SJSA1 (cell line): ENCODE measurements at places on chromosomes 12 and 14. TPM values are rescaled to one million over a fixed set of nuclear protein-coding genes. Genes with fewer than 3 reads are reported as not detected.

- DNase-seq, result peak; percentile 57
These were observed 15.2 kb upstream of the PEBP1 start for GRCh38 chr12:118120579-118121363.

DNA sequence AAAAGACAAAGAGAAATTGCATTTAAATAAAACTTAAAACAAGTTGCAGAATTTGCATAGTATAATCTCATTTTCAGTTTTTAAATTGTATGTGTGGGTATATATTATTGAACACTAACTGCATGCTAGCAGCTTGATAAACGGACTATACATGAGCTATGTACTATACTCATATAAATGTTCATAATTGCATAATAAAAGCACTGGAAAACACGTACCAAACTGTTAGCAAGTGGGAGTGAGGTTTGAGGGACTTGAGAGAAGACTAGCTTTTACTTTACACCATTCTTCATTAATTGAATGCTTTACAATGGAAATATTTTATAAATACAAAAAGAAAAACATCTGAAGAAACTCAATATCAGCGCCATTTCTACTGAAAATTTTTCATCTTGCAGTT is 32.2 kb upstream of the MDM1 start:
- DNase-seq, result no peak

The MUCL1 gene
- total RNA-seq, result not detected in 2 replicates

- no peak for DNase-seq
These were observed 28.0 kb downstream of the NELL2 start for GRCh38 chr12:44847888-44848702.

The NFKBIA gene
- total RNA-seq, result 115 and 172 TPM in 2 replicates

The GPR132 gene
- not detected in 2 replicates for total RNA-seq
